ENCODE measurements at places on chromosomes 4 and X.

DNA sequence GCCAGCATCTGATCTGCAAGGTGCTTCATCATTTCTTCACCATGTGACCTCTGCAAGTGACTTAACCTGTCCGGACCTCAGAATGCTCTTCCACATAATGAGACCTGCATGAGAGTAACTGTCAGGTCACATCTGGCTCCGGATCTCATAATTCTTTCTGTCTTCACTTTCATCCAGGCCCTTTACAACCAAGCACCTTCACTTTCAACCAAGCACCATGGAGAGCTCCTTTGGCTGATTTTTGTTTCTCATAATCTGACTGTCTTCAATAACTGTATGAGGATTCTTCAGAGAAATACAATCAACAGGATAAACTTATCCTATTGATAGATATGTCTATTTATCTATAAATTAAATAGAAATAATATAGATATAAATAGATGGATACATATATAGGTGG lies 148.1 kb downstream of the VCX3A start:
- DNase-seq: no peak

DNA sequence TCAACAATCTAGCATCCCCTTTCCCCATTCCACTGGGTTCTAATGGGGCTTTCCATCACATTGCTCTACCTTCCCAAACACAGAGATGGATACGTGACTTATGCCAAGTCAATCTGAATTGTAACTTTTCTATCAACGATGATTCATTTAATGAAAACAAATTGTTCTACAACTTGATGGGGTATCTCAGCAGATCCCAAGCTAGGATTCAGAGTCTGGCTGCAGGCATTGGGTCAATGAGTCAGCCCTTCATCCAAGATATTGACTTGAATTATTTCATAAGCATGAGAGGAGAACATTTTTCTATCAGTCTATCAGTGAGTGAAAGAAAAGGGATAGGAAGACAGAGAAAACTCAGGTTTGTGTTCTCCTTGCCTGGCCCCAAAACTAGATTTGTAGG lies 15.0 kb upstream of the HPGDS start:
- no peak for DNase-seq

DNA sequence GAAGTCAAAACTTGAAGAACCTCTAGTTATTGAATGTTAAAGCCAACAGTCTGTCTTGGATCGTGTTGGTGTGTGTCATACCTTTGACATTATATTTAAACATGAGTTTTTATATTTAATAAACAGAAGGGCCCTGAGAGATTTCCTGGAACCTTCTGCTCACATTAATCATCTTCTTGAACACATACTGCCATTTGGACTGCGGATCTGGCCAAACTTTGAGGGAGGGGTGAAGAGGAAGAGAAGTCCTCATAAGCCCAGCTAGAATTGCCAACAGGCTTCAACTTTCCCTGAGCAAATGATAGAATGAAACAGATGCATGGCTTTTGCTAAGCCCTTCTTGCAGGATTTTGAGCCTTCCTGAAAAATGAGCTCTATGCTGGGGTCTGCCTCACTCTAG lies 27.4 kb downstream of the CCKAR start:
- no peak for DNase-seq

- DNase-seq: no peak
These were observed 873.4 kb upstream of the PCDH10 start for GRCh38 chr4:132275583-132276121.

GRCh38 chr4:95549246-95550114 lies 707 bp upstream of the UNC5C start:
- DNase-seq: no peak
